ENCODE measurements at places on chromosomes 3 and 15.
A peak's percentile ranks its signal among the peaks of the same experiment; 100 is the strongest.

- no peak for DNase-seq
These were observed 152.5 kb downstream of the MEX3B start for GRCh38 chr15:81893182-81893835.

GRCh38 chr15:101156509-101157159, 95.2 kb downstream of the CHSY1 start:
- peak; percentile 88 for DNase-seq

DNA sequence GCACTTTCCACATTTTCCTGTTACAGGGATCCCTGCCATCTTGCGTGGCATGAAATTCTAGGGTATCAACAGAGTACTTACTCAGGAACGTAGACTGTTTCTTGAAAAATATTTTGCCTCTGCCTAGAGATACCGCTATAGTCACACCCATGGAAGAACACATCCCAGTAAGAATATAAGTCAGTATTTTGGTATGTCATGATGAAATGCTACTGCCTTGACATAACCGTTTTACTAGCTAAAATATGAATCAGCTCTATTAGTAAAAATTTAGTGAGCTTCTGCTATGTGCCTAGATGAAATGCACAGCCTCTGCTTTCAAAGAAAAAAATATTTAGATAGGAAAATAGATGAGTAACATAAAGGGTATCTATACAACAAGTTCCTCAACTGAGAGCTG, 276.4 kb downstream of the TBC1D5 start:
- peak; percentile 42 for DNase-seq

GRCh38 chr3:53682807-53683206, 163.4 kb downstream of the CHDH start:
- DNase-seq, result no peak

GRCh38 chr15:69472046-69472445, 19.4 kb downstream of the RPLP1 start:
- DNase-seq, result no peak

- DNase-seq, result no peak
These were observed 67.0 kb upstream of the SAMMSON start for GRCh38 chr3:69932501-69932900.

GRCh38 chr3:49841806-49842205, 14.6 kb downstream of the TRAIP start:
- DNase-seq, result no peak

DNA sequence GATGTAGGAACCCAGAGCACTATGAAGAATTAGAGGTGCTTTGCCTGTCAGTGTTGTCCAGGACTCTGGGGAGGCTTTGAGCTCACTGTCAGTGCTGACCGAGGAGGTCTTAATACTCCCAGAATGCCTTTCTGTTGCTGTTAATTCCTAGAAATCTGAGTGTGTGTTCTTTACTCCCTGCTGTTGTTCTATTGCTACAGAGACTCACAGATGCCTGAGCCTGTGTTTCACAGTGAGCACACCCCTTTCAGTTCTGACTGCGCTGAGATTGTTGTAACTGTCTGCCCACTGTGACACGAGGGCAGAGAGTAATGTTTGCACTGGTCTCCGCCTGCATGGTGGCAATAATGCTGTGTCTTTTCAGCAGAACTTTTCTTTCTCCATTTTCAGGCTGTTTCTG, 162.9 kb downstream of the RYR3 start:
- DNase-seq, result no peak

DNA sequence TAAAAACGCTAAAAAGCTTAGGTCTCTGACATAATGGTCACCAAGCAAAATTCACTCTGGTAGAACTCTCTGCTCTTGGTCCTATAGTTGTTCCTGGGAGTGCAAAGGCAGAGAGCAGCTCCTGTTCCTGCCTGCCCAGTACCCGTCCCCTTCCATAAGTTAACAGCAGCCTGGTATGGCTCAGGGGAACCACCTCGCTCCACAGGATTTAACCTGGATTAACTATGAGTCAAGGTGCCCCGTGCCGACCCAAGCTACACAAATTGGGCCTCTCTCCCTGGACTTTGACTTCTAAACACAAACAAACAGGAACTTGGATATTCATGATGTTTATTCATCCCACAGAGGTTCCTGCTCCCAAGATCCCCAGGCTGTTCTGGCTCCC, 32.1 kb downstream of the SCAP start:
- no peak for DNase-seq

- no peak for DNase-seq
These were observed 17.3 kb upstream of the USP50 start for GRCh38 chr15:50563756-50564155.

DNA sequence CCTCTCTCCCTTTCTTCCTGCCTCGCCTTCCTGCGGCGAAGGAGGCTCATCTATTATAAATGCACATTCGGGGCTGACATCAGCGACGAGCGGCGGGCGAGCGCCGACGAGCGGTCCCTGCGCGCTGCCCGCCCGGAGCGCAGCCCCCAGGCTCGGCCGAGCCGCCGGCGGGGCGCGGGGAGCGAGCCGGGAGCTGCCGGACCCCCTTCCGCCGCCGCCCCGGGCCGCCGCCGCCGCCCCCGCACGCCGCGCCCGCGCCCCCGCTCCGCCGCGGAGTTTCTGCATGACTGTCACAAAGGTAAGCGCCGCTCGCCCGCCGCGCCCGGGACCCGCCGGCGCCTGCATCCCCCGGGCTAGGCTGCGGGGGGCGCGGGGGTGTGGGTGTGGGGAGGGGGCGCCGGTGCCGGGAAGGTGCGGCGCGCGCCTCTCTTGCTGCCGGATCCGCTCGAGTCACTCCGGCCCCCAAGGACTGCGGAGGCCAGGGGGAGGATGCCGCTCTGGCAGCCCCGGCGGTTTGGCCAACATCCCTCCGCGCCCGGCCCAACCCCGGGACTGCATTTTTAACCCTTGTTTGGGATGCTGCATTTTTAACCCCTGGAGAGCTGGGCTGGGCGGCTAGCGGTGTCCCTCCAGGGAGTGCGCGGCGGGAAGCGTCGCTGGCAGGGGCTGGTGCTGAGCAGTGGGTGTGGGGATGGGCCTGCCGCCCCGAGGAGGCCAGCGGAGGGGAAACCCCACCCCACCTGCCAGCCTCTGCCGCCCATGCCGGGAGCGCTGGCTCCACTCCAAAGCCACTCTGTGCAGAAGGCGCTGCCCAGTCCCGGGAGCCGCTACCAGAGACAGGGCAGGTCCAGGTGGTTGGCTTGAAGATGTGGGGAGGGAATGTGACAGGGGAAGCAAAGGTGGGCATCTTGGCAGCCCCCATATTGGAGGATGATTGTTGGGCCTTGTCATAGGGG, at the start of gene CORO2B:
TSS of gene CORO2B (plus strand) at position 14 of the 956 bp plus-strand sequence. CDS start at position 284, 270 bp downstream.
- DNase-seq, result peak; percentile 61

DNA sequence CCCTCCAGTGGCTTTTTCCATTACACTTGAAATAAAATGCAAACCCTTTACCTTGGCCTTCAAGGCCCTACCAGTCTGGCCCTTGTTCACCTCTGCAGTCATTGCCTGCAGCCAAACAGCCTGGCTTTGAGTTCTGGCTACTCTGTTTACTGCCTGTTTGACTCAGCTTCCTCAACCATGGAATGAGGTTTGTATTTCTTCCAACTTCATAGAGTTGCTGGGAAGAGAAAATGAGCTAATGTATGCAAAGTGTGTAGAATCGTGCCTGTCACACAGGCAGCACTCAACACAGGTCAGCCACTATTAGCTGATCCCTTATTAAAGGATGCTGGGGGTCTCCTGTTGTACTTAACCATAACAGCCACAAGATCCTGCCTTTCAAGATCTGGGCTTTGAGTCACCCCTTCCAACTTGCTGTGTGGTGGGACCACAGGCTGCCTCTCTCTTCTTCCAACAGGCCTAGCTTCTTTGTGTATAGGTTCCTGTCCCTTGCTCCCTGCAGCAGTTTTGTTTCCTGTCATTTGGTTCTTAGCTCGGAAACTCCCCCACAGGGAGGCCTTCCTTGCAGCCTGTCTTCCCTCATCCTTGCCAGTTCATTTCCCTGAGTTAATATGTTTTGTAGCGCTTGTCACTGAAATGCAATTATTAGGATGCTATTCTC, 6.4 kb downstream of the MED12L start:
- DNase-seq, result no peak

- DNase-seq, result no peak
These were observed 574.0 kb downstream of the NTRK3 start for GRCh38 chr15:87682527-87682926.

DNA sequence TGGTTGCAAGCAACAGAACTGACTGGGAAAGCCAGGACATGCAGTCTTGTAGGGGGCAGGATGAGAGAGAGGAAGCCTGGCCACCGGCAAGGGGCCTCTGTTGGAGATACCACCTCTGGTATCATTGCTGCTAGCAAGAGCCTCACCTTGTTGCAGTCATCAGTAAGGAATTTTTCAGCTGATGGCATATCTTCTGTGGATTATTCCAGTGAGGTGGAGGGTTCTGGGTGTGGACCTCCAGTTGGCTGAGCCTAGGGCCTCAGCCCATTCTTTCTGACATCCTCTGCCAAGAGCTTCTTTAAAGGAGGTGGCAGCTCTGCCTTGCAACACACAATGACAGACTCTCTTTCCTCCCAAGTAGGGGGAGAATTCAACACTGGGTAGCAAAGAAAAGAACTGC, 128.9 kb downstream of the AQP9 start:
- DNase-seq, result no peak

DNA sequence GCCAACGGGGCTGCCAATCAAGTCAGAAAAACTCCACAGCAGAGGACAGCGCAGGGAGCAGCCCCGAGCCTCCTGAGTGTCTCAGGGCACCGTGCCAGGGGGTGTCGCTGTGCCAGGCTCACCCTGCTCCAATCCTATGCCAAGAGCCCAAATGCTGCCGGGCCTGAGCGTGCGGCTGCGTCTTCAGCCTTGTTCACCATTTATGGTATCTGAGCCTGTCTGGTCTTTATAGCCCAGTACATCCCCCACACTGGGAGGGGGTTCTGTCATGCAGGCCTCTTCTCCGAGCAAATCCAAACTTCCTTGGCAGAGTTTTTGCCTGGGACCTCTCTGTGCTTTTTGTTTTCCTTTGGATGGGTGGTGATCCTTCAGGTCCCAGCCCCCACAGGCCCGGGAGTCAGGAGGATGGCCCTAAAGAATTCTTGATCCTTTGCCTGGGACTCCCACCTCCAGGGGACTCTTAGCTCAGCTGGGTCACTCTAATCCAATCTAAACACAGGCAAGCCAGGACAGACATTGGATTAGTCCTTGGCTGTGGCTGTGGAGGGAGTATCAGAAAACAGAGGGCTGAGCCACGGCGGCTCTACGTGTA, 135.1 kb upstream of the HACD2 start:
- peak; percentile 64 for DNase-seq

DNA sequence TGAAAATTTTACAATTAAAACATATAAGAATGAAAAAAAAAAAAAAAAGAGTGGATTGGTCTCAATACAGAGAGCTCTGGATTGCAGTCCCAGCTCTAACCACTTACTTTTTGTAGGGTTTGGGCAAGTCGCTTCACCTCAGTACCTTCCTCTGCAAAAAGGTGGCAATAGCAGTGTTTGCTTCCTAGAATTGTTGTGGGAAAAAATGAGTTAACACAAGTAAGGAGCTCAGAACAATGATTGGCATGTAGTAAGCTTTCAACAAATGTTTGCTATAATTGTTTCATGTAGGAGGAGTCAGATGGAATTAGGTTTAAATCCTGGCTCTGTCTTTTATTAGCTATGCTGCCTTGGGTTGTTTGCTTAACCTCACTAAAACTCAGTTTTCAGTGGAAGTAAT, 425.2 kb upstream of the TBL1XR1 start:
- DNase-seq, result no peak

DNA sequence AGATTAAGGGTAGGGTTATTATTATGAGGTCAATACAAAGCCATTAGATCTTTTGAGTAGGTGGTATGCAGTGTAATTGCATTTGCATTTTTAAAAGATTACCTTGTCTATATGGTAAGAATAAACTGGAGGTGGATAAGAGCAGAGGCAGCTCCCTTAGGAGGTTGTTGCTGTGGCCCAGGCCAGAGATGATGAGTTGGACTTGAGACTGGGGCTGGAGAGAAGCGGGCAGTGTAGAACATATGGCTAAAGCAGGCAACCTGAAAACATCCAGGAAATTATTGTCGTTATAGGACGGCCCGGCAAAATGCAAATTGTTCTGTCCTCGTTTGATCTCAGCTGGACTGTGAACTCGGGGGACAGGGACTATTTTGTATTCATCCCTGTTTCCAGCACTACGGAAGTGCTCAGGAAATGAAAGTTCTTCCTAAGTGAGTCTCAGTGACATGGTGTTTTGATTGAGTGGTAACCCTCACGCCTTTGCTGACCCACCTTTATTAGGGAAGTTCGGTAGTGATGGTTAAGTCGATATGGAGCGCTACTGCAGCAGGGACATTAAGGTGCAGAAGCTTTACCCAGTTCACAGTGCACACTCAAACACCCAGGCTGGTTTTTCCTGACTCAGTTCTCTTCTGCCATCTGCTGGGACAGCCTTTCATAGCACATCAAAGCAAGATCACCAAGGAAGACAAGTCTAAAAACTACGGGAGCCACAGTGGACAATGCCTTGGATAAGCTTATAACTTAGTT, 27.2 kb upstream of the VPS33B start:
- peak; percentile 65 for DNase-seq

DNA sequence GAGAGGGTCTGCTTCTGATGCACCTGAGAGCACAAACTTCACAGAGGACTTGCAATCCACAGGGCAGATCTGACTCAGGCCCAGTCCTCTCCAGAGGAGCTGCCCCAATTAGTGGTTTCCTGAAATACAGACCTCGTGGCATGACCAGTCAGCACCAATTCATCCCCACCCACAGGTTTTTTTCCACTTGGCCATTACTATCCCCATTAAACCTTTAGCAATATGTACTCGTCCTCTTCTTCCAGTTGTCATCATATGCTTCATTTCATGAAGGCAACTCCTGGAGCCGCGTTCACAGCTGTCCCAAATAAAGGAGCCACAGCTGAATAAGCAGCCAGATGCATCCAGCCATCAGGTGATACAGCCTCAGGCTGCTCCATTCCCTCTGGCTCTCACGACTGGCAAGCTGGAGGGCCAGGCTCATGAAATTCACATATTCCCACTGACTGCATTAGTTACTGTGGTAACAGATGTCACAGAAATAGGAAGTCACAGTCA, 163.1 kb downstream of the FMN1 start:
- DNase-seq, result peak; percentile 35

DNA sequence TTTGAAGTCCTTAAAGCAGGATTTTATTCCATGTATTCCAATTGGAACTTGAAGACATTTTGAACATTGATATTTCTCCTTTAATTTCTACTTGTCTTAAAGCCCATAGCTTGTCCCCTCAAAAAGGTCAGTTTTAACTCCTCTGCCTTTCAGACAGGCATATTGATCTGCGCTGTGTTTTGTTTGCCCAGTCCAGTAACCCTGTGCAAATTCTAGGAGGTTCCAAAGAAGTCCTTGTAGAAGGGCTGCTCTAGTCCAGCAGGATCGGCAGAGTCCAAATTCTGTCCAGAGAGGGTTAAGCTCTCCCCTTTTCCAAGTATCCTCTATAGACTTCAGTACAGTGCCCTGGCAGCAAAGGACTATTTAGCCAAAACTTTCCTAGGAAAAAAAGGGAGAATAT, 105.6 kb upstream of the MANF start:
- no peak for DNase-seq

GRCh38 chr3:24191801-24192403, 246.8 kb downstream of the NR1D2 start:
- DNase-seq, result no peak

GRCh38 chr3:175186511-175186910, 327.4 kb downstream of the NAALADL2 start:
- no peak for DNase-seq
